ENCODE measurements at places on chromosomes 16 and 17.

GRCh38 chr16:58339452-58339981 is 44.7 kb upstream of the PRSS54 start:
- DNase-seq: no peak

DNA sequence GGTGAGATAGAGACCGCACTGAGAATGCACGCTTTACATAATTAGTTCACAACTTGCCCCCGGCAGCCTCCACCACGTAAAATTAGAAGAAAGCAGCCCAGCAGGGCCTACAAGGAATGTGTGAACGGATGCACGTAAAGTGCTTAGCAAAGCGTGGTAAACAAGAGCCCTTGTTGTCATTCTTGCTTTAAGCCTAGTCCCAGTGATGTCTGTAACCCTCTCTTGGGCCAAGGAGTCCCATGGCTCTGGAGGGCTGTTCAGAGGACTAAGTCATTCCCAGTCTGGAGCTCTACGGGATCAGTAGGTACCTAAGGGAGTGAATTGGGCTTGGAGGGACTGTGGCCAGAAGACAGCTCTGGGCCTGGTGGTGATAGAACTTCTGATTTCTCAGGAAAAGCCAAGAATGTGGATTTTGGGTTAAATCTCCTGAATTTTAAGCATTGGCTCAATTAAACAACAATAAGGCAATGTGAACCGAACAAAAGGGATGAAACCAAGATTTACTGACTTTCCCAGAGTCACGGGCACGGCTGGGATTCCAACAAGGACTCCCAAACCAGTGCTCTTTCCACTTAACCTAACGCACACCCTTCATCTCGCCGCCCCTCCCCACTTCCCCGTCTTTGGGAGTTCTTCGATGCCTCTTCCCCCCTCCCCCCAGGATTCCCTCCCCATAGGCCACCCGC is 775 bp upstream of the CHP2 start:
- no peak for DNase-seq

DNA sequence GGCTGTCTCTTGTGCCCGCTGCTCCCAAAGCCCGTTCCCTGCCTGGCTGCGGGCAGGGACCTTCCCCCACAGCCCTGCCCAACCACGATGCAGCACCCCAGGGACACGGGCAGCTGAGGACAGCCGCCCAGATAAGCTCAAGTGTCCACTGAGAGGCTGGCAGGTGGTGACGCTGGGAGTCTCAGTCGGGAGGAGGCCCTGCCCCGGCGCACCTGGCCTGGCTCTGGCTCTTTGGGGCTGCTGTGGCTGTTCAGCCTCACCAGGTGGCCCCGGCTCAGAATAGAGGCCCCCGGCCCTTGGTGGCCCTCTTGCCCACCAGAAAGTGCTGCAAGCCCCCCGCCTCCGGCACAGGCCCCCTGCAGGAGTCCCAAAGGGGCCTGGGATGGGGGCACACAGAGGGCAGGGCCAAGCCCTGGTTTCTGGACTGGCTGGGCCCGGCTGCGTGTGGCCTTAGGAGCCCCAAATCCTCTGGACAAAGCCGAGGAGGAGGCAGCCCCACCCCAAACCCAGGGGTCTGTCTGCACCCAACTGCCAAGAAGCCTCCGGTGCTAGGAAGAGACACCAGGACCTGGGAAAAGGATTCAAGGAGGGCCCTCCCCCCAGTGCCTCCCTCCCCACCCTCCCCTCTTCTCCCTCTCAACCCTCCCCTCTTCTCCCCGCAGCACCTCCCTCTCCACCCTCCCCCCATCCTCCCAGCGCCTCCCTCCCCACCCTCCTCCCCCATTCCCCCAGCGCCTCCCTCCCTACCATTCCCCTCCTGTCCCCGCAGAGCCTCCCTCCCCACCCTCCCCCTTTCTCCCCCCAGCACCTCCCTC is 5.3 kb downstream of the NTHL1 start:
- DNase-seq: no peak

GRCh38 chr17:28327031-28327607 is 8.1 kb downstream of the TMEM97 start:
- no peak for DNase-seq

DNA sequence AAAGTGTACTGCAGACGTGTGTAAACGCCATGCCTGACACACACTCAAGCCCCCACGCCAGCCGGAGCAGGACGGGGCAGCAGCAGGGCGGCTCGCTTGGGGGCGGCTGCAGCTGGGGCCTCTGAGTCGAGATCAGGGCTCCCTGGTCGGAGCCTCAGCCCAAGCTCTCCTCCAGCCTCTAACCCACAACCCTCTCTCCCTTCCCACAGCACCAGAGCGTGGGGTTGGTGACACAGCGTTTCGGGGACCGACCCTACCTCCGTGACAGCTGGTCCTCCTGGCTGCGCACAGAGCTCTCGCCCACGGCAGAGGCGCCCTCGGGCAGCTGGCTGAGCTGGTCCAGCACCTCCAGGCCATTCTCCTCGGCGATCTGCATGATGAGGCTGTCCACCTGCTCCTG is 11.2 kb downstream of the CHMP1A start:
- no peak for DNase-seq

DNA sequence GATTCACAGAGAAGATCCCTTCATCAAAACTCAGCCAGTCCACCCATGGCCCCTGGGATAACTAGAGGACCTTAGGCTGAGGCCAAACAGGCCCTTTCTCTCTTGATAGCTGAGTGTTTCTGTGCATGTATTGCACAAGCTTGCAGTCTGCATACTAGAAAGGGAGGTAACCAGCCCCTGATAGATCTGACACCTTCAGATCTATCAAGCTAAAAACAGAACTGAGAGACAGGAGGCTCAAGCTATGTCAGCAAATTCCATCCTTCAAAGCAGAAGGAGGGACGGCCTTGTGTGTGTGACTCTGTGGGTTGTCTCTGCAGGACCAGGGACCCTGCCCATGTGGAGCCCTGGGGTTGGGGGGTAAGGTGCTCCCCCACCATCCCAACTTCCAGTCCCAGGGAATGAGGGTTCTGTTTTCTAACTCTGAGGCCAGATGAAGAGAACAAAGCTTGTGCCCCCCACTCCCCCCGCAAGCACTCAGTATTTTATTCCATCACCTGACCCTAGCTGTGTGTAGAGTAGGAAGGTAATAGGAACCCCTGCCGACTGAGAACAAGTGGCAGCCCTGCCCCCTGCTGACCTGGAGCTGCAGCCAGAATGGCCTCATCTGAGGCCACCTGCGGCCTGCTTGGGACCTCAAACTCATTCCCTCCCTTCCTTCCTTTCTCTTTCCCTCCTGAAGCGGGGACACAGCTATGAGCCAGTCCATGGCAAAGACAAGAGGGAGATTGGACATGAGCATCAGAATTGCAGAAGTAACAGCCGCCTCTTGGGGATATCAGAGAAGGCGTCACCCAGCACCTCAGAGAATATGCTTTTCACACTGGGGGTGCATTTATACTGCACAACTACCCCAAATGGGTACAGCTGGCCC is 63.8 kb downstream of the SMPD3 start:
- DNase-seq: peak; percentile 42

- DNase-seq: no peak
These were observed 101.5 kb downstream of the STXBP4 start for GRCh38 chr17:55069983-55070529.

DNA sequence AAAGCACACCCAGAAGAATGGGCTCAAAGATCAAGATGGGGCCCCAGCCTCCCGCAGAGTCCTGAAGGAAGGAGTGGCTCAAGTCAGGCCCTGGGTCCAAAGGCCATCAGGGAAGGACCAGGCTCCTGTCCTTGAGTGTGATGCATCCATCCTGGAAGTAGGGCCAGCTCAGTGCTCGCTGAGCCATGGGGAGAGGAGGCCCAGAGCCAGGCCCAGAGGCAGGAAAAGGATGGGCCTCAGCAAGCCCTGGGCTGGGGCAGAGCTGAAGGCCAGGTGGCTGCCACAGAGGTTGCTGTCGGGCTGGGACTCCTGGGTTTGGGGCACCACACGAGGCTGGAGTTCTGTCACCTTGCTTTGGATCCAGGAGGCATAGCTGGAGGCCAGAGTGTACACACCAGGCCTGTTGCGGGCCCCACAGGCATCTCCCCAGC is 3.7 kb downstream of the PRSS8 start:
- DNase-seq: no peak

DNA sequence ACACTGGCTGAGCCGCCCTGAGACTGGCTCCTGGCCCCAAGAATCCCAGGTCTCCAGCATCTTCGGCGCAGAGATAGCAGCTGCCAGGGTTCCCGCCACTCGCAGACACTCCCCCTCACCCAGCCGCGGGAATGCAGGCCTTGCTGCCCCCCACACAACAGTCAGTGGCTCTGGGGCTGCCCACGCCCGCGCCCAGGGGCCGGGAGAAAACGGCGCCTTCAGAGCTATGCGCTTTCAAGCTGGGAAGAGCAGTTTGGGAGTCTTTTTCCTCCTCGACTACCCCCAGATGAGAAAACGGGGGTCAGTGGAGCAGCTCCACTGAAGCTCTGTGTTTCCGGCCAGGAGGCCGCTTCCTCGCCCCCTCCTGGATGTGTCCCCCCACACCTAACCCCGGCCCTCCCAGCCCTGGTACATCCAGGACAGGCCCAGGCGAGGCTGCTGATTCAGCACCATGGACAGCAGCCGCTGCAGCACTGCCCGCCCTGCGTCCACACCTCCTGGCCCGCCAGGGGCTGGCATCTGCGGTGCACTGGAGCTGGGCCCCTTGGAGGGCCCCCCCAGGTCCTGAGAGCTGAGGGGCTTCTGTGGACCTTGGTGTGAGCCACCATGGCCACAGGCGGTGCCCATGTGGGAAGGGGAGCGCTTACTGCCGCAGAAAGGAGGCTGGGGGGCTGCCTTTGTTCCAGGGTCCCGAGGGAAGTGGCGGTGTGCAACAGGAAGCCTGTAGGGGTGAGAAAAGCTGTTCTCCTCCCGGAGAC is 35.7 kb downstream of the CACNA1H start:
- peak; percentile 31 for DNase-seq

DNA sequence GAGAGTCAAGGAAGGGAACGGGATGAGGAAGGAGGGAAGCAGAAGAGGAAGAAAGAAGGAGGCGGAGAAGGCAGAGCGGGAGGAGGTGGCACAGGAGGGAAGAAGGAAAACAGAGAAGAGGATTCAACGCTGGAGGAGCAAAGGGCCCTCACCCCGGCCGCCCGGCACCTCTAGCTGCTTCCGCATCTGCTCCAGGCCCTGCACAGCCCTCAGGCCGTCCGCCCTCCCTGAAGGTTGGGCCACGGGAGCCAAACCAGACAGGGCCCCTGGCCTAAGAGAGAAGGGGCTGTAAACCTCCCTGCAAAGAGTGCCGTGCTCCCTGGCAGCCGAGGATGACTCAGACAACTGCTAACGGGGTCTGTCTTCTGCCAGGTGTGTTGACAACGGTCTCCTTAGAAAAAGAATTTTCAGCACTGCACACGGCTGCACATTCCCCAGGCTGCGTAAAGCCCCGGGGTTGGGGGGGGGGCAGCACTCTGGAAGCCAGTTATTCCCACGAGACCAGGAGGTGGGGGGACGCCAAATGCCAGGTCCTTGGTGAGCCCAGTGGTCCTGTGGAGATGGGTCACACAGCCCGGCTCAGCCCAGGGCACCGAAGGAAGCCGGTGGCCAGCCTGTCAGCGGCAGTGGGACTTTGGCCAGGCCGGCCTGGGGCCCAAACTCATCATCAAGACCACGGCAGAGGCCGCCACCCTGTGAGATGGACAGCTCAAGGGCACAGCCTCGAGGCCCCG is 29.1 kb downstream of the MRM3 start:
- no peak for DNase-seq

GRCh38 chr16:56637814-56638750 is at the start of gene MT1A:
Gene MT1A, plus strand, starts transcription at chr16:56638666. Its CDS starts 73 bp downstream, at chr16:56638739.
- DNase-seq: peak; percentile 43

- no peak for DNase-seq
These were observed 29.1 kb downstream of the GAS7 start for GRCh38 chr17:10169290-10169689.

DNA sequence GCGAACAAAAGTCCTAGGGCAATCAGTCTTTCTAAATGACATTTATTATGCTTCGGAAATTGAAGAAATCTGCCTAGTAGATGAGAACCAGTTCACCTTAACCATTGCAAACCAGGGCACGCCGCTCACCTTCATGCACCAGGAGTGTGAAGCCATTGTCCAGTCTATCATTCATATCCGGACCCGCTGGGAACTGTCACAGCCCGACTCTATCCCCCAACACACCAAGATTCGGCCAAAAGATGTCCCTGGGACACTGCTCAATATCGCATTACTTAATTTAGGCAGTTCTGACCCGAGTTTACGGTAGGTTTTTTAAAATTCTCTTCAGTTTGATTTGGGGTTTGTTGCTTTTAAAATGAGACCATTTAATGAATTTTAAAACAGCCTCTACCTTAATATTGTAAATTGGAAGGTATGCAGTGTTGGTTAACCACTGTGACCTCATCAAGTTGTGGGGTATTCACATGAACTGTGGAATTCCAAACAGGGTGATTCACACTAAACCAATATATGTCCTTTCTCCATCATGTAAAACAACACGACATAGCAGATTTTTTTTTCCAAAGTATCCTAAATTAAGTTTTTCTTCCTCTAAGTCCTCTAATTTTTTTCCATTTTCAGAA is 6.2 kb upstream of the EVI2A start:
- DNase-seq: no peak

DNA sequence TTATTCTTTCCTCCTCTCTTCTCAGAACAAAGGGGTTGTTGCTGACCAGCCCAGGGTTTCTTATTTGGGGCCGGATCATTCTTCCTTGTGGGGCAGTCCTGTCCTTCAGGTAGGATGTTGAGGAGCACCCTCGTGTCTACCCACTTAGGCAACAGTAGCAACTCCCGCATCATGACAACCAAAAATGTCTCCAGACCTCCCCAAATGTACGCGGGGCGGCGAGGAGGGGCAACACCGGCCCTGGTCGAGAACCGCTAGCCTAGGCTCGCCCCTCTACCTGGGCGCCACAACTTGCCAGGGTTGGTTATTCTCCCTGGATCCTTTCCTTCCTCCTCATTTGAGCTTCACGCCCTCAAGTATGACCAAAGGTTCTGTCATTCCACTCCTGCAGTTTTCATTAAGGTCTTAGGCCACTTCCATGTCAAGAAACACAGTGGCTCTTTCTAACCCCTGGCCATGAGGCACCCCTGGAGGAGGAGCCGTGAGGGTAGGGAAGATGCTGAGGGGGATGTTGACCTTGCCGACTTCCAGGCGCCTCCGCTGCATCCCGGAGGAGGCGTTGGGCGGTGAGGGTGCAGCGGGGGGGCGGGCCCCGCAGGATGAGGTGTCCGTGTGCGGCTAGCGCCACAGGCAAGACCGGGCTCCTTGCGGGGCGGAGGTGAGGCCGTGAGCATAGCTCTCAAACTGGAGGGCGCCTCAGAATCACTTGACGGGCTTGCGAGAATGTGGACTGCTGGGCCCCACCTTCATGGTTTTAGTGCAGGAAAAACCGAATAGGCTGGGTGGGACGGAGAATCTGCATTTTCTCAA is 712 bp upstream of the SPECC1 start:
- no peak for DNase-seq

- DNase-seq: no peak
These were observed 13.1 kb downstream of the SPATA33 start for GRCh38 chr16:89670496-89671431.

- peak; percentile 33 for DNase-seq
These were observed 53.4 kb downstream of the BRIP1 start for GRCh38 chr17:61809816-61810392.

GRCh38 chr16:89257281-89257731 is 39.8 kb downstream of the ZNF778 start:
- no peak for DNase-seq

GRCh38 chr17:76696763-76697701 is 13.7 kb downstream of the MXRA7 start:
- DNase-seq: no peak
